ENCODE measurements at places on chromosomes 4 and X. TPM values are rescaled to one million over a fixed set of nuclear protein-coding genes. Genes with fewer than 3 reads are reported as not detected.
A peak's percentile ranks its signal among the peaks of the same experiment; 100 is the strongest.

GRCh38 chrX:100696699-100697351, 35.1 kb downstream of the SYTL4 start:
- DNase-seq, result no peak

GRCh38 chrX:8849945-8850344, 48.8 kb upstream of the FAM9A start:
- no peak for DNase-seq

DNA sequence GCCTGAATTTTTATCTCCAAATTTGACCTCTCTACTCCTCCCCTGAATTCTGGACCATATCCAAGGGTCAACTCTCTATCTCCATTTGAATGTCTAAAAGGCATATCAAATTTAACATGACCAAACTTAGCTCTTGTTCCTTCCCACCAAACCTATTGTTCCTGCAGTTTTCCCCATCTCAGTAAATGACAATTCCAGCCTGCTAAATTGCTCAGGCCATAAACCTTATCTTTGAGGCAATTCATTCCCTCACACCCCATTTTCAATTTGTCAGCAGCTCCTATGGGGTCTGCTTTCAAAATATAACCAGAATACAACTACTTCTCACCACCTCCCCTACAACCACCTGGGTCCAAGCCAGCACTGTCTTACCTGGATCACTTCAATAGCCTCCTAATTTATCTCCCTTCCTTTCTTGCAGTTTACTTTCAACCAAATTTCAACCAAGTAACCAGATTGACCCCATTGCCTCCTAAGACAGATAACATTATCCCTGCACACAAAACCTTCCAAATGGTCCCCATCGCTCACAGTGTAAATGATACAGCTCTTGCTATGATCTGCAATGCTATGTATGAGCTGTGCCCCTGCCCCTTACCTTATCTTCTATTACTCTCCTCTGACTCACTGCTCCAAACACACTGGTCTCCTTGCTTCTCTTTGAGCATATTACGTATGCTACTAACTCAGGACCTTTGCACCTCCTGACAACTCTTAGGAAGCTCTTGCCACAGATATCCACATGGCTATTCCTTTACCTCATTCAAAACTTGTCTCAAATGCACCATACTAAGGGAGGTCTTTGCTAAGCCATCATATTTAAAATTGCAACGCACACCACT, 66.0 kb downstream of the CAMK2D start:
- DNase-seq, result no peak

DNA sequence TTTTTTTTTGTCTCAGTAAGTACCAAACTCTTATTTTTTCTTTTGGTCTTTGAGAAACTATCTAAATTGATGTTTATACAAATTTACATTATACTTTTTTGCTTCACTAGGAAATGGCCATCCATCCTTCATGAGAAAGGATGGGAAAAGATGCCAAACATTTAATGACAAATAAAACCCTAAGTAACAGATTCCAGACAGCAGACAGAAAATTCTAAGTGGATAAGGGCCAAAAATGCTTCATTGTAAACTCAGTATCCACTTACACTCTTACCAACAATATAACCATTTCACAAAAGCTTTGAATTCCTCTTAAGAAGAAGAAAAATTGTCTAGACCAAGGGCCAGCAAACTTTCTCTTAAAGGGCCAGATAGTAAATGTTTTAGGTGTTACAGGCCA, 3.5 kb downstream of the GUCY1B1 start:
- no peak for DNase-seq

DNA sequence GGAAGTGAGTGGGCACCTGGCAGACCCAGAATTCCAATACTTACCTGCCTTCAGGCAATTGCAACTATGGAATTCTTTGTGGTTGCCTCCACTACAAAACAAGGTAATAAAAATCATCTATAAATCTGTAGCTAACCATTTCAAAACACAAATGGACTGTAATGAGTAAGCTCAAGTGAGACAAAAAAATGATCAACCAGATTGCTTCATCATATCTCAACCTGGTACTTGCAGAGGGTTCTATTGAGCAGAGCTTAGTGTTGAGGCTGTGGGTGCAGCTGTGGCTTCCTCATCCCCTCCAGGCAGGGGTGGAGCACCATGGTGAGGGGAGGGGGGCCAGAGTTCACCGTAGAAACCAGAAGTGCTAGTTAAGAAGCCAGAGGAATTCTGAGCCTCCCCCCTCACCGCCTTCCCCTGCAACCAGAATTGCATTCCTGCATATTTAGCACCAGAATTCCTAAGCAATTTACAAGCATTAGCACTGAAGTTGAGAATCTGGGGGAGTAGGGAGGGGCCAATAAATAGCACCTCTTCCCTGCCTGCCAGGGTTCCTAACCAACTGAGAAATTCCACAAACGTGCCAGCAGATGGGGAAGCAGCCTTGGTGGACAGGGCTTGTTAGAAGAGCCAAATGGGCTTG, 11.5 kb downstream of the CTAG1A start:
- DNase-seq, result peak; percentile 25

DNA sequence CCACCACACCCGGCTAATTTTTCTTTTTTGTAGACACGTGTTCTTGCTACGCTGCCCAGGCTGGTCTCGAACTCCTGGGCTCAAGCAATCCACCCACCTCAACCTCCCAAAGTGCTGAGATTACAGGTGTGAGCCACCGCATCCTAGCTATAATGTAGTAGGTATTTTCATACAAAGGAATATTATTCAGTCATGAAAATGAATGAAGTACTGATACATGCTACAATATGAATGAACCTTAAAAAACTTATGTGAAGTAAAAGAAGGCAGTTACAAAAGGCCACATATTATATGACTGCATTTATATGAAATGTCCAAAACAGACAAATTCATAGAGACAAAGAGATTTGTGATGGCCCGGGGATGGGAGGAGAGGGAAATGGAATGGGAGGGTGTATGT, 4.7 kb upstream of the GATA1 start:
- DNase-seq, result no peak

GRCh38 chr4:169437299-169438047, 166.7 kb upstream of the SH3RF1 start:
- no peak for DNase-seq

DNA sequence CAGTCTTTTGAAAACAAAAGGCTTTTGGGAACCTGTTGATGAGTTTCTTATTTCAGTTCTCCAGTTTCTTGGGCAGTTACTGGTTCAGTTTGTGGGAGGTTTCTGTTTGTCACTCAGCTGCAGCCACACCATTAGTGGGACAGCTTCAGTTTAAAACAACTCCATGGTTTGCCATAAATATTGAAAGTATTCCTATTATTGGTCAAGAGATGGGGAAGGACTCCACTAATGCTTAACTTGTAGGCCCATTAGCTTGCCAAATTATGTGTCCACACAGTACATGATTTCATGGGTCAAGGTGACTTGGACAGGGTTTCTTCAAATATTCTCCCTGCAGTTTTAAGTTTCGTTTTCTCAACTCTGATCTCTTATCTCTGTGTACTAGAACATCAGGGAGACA, 15.5 kb upstream of the ASIC5 start:
- no peak for DNase-seq

- DNase-seq, result peak; percentile 73
These were observed 41.2 kb downstream of the LONRF3 start for GRCh38 chrX:119015407-119016237.

GRCh38 chrX:18449236-18449635, 23.8 kb downstream of the CDKL5 start:
- no peak for DNase-seq

DNA sequence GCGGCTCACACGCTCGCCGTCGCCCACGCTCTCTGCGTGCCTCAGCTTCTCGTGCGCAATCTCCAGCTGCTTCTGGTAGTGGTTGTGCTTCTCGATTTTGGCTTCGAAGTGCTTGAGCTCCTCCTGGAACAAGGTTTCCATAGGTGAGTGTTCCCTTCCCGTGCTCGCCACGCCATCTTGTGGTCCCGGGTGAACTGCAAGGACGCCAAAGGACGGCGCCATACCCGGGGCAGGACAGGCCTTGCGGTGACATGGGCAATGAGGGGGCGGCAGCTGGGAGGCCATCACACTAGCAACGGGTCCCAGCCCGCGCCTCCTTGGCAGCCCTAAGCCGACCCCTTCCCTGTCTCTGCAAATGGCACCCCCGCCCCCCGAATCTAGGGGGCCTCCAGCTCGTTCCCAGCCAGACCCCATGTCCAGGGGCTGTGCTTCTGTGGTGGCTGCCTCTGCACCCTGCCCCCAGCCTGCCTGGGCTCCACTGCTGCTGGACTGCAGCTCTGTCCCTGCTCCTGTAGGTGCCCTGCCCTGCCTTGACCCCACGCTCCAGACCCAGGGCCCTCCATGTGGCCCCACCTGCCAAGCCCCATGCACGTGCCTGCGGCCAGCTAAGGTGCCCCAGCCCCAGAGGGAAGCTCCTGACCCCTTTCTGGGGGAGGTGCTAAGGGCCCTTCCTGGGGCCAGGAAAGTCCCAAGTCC, 17.3 kb downstream of the LRPAP1 start:
- DNase-seq, result no peak

GRCh38 chr4:126087101-126087500, 772.3 kb downstream of the FAT4 start:
- no peak for DNase-seq

- no peak for DNase-seq
These were observed 38.3 kb upstream of the MMAA start for GRCh38 chr4:145580906-145581305.

DNA sequence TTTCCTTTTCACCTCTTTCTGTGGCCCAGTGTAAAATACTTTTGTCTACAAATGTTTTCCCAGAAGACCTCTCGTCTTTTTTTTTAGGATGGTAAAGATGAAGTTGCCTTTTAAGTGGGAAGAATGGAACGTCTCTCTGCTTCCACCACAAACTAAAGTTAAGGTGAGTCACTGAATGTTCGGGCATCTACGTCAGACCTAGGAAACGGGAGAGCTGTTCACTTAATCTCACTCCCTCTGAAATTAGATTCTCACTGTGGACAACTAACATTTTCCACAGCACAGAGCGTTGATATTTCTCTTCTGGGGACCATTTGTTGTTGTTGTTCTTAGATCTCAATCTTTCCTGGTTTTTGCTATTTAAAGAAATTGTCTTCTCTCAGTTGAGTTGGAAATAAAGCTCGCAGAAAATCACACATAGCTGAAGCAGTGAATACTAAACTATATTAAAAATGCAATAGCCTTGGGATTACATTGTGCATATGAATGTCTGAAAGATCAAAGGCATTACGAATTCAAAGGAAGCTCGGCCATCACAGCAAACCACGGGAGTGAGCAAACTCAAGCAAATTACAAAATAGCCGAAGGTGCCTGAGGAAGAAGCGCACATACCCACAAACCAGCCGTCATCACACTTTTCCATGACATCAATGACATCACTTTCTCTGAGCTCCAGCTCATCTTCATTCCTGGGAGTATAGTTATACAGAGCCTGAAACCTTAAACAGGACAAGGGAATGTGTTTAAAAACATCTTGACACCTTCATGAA, 53.9 kb upstream of the PDLIM3 start:
- DNase-seq, result no peak

- DNase-seq, result no peak
These were observed 14.3 kb upstream of the PDZD4 start for GRCh38 chrX:153844509-153845082.

- no peak for DNase-seq
These were observed 1040.7 kb upstream of the INTU start for GRCh38 chr4:126592088-126592487.

Gene EDA2R
- total RNA-seq, result 1.1 TPM

Gene ETDC
- not detected for total RNA-seq

Gene SMC1A
- 161 TPM for total RNA-seq

Gene ESX1
- not detected for total RNA-seq

Gene LGI2
- not detected for total RNA-seq

Gene HGFAC
- total RNA-seq, result not detected
